ENCODE measurements at places on chromosomes 7 and 10. TPM values are rescaled to one million over a fixed set of nuclear protein-coding genes. Genes with fewer than 3 reads are reported as not detected.

GPR15LG gene
- not detected for total RNA-seq

CUZD1 gene
- total RNA-seq: 3.4 TPM

DNAJC12 gene
- 41.8 TPM for total RNA-seq

ABCB8 gene
- 35.3 TPM for total RNA-seq

VSIR gene
- total RNA-seq: 7.1 TPM

GRCh38 chr10:125340903-125341302 lies 180.5 kb upstream of the CTBP2 start:
- no peak for ATAC-seq

DNA sequence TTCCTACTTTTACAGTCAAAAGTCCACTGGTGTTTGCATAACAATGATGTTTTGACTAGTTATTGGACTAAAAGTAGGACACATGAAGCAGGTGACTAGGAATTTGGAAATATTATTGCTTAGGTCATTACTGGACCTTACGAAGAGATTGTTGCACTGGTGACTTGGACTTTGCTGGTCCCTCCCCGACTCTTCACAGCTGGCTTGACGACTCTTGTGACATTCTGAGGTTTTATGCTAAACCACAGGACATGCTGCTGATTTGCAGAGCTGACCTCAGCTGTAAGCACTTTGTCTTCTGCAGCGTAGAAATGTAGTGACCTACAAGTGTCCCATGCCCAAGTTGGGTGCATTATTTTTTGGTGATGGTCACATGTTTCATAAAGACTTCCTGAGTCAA lies 21.9 kb downstream of the PCBD1 start:
- ATAC-seq: no peak

DNA sequence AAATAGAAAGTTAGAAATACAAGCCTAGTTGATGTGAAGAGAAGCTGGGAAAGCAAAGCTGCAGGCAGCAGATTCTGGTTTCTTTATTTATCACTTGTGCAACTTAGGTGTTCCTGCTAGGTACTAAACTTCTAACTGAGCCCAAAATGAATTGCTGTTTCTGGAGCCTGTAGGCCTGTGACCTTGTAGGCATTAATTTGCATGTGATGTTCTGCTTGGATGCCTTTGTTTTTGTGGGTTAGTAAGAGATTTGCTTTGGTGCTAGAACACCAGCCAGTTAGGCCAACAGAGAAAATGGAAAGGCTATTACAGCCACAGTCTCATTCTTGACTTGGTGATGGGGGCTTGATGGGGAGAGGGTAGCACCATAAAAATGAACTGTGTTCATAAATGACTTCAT lies 370.7 kb downstream of the PPP1R3A start:
- no peak for ATAC-seq

DNA sequence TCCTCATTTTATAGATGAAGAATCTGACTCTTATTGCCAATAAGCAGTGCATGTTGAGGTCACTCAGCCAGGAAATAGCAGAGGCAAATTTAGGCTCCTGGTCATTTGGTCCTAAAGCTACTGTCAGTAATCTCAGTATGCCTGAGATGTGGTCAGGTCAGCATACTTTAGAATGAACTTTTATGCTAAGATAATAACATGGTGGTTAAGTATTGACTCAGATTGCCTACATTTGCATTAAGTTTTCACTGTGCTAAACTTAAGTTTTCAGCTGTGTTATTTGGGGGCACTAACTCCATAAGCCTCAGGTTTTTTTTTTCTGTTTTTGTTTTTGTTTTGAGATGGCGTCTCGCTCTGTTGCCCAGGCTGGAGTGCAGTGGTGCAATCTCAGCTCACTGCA lies 35.9 kb upstream of the CCSER2 start:
- no peak for ATAC-seq

- no peak for ATAC-seq
Observed at GRCh38 chr7:151709141-151710038, 167.5 kb downstream of the PRKAG2 start.

DNA sequence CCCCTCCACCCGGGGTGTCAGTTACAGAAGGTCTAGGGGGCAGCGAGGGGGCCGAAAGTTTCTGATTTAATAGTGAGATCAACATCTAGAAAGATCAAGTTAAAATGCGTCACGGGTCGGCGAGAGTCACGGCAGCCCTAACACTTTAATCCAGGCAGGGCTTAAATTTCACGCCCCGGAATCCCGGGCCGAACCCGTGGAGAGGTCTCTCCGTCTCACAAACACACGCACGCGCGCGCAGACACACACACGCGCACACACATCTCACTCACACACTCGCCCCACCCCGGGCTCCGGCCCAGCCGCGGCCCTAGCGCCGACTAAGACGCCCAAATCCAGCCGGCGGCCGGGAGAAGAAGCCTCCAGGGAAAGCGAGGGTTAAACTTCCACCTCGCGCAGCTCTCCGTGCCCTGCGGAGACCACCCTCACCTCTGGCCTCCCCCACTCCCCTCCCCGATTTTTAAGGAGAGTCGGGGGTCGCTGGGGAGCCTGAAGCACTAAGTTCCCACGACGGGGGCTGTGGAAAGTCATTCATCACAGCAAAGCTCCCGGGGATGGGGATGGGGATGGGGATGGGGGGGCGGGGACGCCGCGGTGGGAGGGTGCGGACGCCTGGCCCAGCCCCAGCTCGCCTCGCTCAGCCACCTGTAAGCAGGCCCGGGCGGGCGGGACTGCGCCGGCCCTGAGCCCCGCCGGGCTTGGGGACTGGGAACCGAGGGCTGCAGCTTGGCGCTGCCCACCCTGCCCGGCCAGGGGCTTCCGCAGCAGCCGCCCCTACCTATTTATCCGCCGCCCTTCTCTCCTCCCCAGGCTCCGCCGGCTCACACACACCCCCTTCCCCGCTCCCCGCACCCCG lies 1.6 kb downstream of the PDGFA start:
- peak; percentile 2 for ATAC-seq

DNA sequence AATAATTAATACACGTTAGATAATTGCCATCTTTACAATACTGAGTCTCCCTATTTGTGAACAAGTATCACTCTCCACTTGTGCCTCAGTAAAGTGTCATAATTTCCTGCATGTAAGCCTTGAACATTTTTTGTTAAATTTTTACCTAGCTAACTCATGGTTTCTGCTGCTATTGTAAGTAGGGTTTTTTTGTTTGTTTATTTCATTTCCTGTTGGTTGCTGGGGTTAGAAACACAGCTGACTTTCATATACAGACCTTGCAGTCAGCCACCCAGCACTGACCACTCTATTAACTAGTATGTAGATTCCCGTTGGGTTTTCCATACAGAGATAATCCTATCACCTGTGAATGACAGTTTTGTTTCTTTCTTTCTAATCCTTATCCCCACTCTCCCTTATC lies 133.3 kb downstream of the MPP7 start:
- ATAC-seq: no peak

DNA sequence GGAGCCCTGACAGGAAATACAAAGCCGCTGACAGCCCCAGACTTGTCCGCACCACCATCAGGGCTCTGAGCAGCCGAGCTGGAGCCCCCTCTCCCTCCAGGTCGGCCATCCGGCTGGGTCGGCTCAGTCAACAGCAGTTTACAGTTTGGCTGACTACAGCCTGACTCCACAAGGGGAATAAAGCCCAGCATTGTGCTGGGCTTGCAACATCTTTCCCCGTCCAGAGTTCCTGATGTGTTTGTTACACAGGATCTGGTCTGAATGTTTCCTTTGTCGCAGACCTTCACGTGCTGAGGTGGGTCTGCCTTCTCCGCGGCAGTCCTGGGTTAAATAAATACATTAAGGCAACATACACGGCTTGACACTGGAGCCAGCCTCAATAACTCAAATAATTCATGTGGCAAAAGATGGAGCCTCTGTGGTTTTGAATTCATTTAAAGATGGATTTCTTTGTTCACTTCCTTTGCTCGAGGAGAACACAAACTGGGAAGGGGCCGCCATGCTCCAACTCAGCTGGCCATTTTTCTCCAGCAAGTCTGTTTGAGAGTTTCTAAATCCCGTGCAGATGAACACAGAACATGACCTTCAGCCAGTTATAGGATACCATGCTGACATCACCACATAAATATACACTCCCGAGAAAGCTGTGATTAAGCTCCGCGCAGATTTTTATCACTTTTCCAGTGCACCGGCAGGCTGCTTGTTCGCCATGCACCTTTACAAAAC lies 192.1 kb downstream of the WDR11 start:
- ATAC-seq: peak; percentile 91

GRCh38 chr7:128838109-128838779 lies 8.0 kb downstream of the FLNC start:
- ATAC-seq: no peak

DNA sequence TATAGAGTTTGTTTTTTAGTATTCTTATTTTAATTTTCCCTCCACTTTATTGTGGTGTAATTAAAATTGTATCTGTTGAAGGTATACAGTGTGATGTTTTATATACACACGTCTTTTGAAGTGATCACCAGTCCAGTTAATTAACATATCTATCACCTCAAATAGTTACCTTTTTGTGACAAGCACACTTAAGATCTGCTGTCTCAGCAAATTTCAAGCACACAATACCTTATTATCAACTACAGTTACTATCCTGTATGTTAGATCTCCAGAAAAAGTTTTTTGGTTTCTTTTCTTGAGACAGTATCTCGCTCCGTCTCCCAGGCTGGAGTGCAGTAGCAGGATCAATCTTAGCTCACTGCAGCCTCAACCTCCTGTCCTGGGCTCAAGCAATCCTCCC lies 8.7 kb downstream of the WIPI2 start:
- no peak for ATAC-seq

GRCh38 chr10:75000748-75001321 lies 110.6 kb upstream of the SAMD8 start:
- no peak for ATAC-seq

- ATAC-seq: peak; percentile 61
Observed at GRCh38 chr10:102975483-102976379, 57.6 kb downstream of the CNNM2 start.

DNA sequence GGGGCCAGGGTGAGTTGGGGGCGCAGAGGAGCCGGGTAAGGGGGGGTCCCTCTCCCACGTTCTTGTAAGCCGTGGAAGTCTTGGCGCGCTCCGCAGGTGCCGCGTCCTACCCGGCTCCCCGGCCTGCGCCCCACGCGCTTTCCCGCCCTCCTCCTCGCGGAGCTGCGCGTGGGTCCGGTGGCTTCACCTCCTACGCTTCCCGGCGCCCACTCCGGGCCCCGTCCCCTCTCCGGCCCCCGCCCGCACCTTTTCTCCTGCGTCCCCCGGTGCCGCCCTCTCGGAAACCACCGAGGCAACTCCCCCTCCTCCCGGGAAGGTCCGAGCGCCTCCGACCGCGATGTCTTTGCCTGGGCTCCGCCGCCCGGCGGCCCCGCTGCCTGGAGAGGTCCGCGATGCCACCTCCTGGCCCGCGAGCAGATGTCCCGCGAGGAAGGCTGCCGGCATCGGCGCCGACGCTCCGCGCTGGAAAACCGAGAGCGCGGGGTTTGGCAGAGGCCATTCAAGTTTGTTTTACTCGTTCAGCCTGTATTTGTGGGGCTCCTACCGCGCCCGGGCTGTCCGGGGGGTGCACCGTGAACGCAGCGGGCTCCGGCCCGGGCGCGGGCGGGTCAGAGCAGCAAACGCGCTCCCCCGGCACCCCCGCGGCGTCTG lies 2.4 kb upstream of the NKX6-2 start:
- peak; percentile 41 for ATAC-seq

GRCh38 chr7:30616318-30616717 lies 21.6 kb downstream of the GARS1 start:
- peak; percentile 18 for ATAC-seq

Measured in motor neuron (in vitro differentiated cells).